ENCODE measurements at places on chromosomes 5 and 9. TPM values are rescaled to one million over a fixed set of nuclear protein-coding genes. Genes with fewer than 3 reads are reported as not detected.

GRCh38 chr5:151381899-151382298, 34.5 kb upstream of the SLC36A2 start:
- no peak overlapping the region for H3K4me3 ChIP-seq
- DNase-seq: no peak
- H3K27ac ChIP-seq: no peak overlapping the region
- no peaks in the 10 kb centered on the region for H3K36me3 ChIP-seq
- peaks cover 2% of the 10 kb centered on the region for H3K27me3 ChIP-seq

DNA sequence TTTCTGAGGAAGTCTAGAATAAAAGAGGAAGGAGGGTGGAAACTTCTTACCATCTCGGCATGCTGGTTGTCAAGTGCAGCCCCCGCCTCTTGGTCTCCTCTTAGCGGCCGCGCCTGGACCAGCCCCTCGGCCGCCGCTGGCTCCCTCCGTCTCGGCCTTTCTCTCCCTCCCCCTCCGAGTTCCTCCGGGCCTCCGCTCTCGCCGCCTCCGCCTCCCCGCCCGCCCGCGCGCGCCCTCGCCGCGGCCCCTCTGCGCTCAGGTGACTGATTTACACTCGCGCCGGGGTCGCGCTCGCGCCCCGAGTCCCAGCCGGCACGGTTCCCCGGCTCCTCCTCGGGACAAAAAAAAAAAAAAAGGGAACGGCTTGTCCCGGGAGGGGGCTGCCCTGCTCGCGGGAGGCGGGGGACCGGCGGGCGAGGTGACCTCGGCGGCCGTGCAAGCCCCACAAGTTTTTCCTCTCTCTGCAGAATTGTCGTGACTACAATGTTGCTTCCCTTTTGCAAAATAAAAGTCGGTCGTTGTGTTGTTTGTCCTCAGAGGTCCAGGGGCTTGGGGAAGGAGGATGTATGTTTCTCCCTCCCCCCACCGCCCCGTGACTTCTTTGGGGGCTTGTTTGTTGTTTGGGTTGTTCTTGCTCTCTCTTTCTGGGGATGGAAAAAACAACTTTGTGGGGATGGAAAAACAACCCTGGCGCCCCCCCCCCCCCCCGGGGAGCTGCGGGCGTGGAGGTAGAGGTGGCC, at the start of gene BNC2:
Gene BNC2 (minus strand): TSS at position 75 of the 740 bp plus-strand sequence. CDS start 22 bp downstream, at position 53.
- H3K36me3 ChIP-seq: no peaks in the 10 kb centered on the region
- no peaks in the 10 kb centered on the region for H3K4me1 ChIP-seq
- no peak within 1 kb of the TSS for H3K27ac ChIP-seq
- H3K4me3 ChIP-seq: no peak within 1 kb of the TSS
- no peak for DNase-seq

- H3K4me1 ChIP-seq: no peaks in the 10 kb centered on the region
- H3K27ac ChIP-seq: no peak overlapping the region
- no peaks in the 10 kb centered on the region for H3K27me3 ChIP-seq
- no peak overlapping the region for H3K4me3 ChIP-seq
These were observed 330.7 kb downstream of the LRRC70 start for GRCh38 chr5:62909326-62909725.

DNA sequence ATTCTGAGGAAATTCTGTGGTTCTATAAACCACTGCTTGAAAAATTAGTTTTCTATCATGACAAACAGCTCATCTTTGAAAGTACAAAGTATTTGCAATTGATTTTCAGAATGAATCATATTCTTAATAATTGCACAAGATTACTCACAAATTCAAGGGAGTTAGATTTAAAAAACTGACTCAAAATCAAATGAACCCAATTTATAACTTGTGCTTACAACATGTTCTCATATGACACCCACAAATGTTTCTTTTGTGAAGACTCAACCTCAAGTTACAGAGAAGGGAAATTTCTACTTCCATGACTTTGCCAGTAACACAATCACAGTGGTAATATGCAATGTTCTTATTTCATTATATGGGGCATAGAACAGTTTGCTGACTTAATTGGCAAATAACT, 272.0 kb upstream of the ACTBL2 start:
- H3K4me3 ChIP-seq: no peak overlapping the region
- H3K27me3 ChIP-seq: no peaks in the 10 kb centered on the region

GRCh38 chr5:96633820-96634219, 28.4 kb upstream of the CAST start:
- H3K4me1 ChIP-seq: no peaks in the 10 kb centered on the region
- no peak overlapping the region for H3K4me3 ChIP-seq
- no peaks in the 10 kb centered on the region for H3K36me3 ChIP-seq
- peaks cover 3% of the 10 kb centered on the region for H3K27me3 ChIP-seq
- no peak for DNase-seq

BRINP1 gene
- not detected for total RNA-seq

DNA sequence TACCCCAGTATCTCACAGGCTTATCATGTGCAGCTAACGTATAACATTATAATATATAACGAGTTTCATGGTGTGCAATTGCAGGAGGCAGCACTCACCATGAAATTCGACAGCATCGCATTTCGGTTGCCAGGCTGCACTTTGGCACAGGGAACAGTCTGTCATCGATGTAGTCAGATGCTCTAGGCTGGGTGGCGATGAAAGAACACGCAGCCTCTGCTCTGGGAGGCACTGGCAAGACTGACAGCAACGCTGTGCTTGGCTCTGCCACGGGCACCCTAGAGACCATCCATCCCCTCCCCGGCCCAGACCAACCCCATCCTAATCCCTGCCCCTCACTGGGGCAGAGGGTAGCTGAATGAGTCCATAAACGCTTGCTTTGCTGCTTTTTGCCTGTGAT, 290.8 kb downstream of the MED10 start:
- H3K27ac ChIP-seq: no peak overlapping the region
- no peak overlapping the region for H3K4me3 ChIP-seq
- no peaks in the 10 kb centered on the region for H3K4me1 ChIP-seq
- no peaks in the 10 kb centered on the region for H3K36me3 ChIP-seq
- DNase-seq: no peak

GARIN3 gene
- total RNA-seq: not detected

DNA sequence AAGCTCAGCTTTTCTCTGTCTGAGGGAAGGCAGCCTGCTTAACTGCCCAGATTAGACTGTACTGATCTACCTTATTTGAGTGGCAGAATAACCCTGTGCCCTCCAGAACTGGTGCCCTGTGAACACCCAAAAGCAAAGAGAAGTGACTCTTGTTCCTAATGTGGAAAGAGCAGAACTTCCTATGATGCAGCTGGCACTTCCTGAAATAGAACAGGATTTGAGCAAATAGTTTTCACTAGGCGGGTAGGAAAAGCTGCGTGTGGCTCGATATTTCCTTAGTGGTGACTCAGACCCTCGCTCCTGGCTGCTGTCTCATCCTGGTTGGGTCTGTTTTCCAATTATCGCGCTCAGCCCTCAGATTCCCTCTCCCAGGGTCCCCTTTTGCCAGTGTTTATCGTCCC, 89.9 kb downstream of the SH3TC2 start:
- no peak overlapping the region for H3K4me3 ChIP-seq
- H3K4me1 ChIP-seq: no peaks in the 10 kb centered on the region
- H3K36me3 ChIP-seq: no peaks in the 10 kb centered on the region
- peaks cover 3% of the 10 kb centered on the region for H3K27me3 ChIP-seq
- DNase-seq: no peak
- no peak overlapping the region for H3K27ac ChIP-seq

MAN1B1 gene
- 71.3 TPM for total RNA-seq

- H3K36me3 ChIP-seq: no peaks in the 10 kb centered on the region
- no peak overlapping the region for H3K4me3 ChIP-seq
- H3K4me1 ChIP-seq: no peaks in the 10 kb centered on the region
- no peak overlapping the region for H3K27ac ChIP-seq
These were observed 56.2 kb upstream of the TNPO1 start for GRCh38 chr5:72760259-72760658.

DNA sequence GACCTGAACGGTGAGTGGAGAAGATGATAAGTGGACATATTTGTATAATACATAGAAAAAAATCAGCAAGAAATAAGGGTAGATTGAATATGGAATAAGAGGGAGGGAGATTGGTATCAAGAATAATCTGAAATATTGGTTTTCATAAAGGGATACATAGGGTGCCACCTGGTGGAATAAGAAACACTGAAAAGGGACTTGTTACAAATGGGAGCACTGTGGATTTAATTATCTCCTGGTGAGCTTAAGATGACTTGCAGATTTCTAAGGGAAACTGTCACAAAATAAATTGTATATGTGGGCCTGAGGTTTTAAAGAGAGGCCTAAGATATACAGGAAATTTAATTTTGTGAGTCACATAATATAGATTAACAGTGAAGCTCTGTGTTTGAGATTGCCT, 1403.5 kb upstream of the CDH18 start:
- no peaks in the 10 kb centered on the region for H3K27me3 ChIP-seq

DNA sequence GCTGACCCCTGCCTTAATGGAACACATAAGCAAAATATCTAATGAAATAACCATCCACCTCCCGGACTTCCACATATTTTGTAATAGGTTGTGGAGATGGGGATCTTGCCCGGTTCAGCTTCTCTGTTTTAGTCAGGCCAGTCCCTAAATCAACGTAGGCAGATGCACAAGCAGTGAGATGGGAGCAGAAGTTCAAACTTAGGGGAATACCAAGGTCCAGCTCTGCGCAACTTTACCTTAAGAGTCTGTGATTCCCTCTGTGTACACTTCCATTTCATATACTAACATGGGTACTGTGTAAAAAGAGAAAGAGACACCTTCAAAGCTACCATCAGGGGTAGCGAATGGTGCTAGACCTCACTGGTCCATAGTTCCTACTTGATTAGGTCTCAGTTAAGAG, 110.9 kb downstream of the NTRK2 start:
- H3K4me1 ChIP-seq: no peaks in the 10 kb centered on the region
- no peak overlapping the region for H3K4me3 ChIP-seq
- H3K27me3 ChIP-seq: no peaks in the 10 kb centered on the region
- no peak overlapping the region for H3K27ac ChIP-seq
- no peaks in the 10 kb centered on the region for H3K36me3 ChIP-seq

DNA sequence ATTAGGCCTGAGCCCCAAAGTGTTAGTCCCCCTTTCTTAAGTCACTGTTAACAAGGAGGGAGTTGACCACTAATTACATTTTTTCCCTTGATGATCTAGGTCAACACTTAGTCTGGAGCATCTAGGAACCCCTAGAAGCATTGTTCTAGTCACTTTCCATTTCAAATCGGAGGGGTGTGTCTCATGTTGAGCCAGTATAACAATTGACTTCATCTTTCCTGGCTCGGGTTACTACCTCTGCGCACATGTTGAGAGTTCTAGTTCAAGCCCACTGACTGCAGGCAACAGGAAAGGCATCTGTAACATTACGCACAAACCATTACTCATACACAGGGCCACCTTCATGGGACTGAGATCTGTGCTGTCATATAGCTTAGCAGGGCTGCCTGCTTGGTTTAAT, 164.9 kb downstream of the NTRK2 start:
- no peaks in the 10 kb centered on the region for H3K36me3 ChIP-seq
- no peak overlapping the region for H3K27ac ChIP-seq
- H3K4me1 ChIP-seq: no peaks in the 10 kb centered on the region
- H3K27me3 ChIP-seq: no peaks in the 10 kb centered on the region
- DNase-seq: no peak
- no peak overlapping the region for H3K4me3 ChIP-seq

DNA sequence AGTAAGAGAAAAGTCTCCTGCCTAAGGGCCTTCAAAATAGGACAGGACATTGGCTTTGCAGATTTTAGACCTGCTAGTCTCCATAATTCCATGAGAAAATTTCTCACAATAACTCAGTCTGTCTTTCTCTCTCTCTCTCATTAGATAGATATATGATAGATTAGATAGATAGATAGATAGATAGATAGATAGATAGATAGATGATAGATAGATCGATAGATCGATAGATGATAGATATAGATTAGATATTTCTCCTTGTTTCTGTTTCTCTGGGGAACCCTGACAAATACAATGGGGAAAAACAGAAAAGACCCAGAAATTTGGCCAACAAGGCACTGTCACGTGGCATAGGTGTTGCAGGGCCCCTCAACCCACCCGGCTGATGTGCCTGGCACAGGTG, 84.4 kb upstream of the ALDH1B1 start:
- H3K4me3 ChIP-seq: no peak overlapping the region
- no peak for DNase-seq
- no peaks in the 10 kb centered on the region for H3K27me3 ChIP-seq
- H3K36me3 ChIP-seq: no peaks in the 10 kb centered on the region

GRCh38 chr9:34124099-34124498, 2.4 kb downstream of the DCAF12 start:
- peaks cover 29% of the 10 kb centered on the region for H3K36me3 ChIP-seq
- peak overlapping the region; percentile 94 for H3K27ac ChIP-seq
- peaks cover 41% of the 10 kb centered on the region for H3K4me1 ChIP-seq
